LHCN-M2 (cell line): ENCODE measurements at places on chromosomes 5 and 9.

GRCh38 chr5:36899860-36900259, 23.3 kb downstream of the NIPBL start:
- DNase-seq = no peak

DNA sequence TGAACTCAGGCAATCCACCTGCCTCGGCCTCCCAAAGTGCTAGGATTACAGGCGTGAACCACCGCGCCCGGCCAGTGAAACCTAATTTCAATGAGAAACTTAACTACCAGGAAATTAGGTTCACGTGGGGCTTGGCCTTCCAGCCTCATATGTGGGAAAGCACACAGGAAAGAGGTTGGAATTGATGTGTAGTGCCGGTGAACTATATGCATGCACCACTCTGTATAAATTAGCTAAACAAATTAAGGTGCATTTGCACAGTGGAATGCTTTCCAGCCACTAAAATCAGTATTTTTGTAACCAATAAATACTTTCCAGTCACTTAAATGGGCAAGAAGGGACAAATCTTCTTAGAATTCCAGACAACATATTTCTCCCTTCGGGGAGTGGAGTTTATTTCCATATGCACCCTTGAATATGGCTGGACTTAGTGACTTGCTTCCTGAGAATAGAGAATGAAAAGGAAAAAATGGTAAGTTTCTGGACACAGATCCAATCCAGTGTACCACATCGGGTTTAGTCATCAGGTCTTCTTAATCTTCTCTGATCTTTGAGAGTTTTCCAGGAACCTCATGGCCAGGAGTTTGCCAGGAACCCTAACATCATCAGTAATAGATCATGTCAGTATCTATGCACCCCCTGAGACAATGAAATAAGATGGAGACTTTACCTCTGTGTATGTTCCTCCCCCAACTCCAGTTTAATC, 24.9 kb downstream of the ATOX1 start:
- DNase-seq = peak; percentile 52

- DNase-seq = no peak
Observed at GRCh38 chr9:85599540-85600105, 142.1 kb downstream of the AGTPBP1 start.

GRCh38 chr5:71925608-71926091, 181.6 kb upstream of the MAP1B start:
- DNase-seq = no peak

DNA sequence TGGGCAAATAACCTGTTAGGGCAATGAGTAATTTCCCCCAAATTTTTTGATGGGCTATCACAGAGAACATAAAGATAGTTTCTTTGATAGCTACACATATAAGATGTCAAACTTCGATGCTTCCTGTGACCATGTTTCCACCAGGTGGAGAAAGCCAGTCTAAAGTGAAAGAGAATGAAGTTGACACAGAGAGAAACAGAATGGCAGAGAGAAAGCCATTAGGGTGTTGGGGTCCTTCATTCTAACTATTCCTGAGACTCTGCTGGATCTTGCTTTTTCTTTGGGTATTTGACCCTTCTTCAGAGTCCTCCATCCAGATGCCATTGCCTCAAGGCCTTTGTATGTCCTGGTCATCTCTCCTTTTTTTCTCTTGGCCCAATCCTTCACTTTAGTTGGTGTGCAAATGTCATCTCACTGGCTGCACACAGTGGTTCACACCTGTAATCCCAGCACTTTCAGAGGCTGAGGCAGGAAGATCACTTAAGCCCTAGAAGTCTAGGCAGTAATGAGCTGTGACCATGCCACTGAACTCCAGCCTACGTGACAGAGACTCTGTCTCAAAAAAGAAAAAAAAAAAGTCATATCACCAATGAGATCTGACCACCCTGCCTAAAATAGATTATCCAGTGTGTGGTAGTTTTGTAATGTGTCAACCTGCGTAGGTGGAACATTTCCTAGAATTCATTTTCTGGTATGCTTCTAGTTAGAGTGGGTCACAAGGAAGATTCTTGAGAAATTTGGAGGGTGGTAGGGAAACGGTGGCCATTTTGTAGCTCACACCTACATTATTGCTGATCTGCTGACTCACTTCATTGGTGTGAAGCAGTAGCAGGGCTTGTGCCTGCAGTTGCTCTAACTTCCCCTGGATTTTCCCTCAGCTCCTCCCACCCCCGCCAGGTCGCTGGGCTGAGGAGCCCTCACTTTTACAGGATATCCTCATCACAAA, 20.8 kb upstream of the KIF2A start:
- no peak for DNase-seq

DNA sequence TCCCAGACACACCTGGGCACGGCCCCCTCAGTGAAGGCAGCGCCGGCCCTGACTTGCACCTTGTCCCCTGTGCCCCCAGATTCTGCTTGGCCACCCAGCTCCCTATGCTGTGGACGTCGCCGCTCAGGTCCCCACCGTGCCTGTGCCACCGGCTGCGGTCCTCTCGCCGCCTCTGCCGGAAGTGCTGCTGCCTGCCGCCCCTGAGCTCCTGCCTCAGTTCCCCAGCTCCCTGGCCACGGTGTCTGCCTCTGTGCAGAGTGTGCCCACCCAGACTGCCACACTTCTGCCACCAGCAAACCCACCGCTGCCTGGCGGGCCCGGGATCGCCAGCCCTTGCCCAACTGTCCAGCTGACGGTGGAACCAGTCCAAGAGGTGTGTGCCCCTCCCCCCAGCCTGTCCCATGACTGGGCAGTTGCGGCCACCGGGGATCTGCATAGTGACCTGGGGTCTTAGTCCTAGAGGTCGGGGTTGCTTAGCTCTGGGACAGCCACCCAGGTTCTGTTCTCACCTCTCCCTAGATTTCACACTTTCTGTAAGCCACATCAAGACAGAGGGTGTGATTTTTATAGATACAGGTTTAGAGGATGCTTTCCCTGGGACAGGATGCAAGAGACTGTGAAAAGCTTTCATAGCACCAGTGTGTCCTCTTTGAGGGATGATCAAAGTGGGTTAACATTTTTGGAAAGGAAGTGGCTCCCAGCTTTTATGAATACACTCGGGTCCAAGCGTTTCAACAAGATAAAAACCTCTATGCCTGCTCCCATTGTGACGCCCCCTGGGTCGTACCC, 78.0 kb downstream of the WNK2 start:
- no peak for DNase-seq

DNA sequence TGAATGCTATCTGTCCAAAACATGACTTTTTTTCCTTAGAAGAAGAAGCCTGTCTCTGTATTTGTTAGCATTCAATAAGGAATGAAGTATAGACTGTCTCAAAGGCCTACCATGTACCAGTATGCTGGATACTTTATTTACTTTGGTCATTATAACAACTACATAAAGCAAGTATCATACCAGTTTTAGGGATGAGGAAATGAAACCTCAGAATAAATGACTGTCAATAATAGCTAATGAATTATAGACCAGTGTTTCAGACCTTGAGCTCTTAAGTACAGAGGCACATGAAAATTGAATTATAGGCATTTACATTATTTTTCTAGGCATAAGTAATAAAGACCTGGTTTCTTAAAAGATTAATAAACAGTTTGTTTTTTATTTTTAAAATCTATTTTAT, 166.4 kb upstream of the TLX3 start:
- DNase-seq = no peak

DNA sequence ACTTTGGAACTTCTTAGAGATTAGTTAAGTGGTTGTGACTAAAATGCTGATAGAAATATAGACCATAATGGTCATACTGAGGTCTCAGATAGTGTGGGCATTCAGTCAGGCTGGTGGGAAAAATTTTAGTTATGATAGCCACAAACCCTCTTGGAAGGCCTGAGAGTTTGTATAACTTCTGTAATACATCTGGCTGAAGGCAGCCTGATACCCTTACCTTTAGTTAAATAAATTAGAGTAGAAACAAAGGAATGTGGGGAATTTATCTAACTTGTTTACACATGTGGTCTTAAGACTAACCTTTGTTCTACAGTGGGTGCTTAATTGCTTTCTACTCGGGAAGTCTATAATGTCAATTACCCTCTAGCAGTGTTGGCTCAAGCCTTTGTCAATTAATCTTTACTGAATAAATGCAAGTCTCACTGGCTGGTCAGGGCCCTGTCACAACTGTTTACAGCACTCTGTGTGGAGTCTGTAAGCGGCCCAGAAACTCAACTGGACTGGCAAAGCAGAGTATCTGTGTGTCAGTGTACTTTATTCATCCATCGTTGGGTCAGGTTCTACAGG, 184.0 kb downstream of the FBXO4 start:
- no peak for DNase-seq

GRCh38 chr9:117435630-117436261, 20.9 kb upstream of the ASTN2 start:
- no peak for DNase-seq

DNA sequence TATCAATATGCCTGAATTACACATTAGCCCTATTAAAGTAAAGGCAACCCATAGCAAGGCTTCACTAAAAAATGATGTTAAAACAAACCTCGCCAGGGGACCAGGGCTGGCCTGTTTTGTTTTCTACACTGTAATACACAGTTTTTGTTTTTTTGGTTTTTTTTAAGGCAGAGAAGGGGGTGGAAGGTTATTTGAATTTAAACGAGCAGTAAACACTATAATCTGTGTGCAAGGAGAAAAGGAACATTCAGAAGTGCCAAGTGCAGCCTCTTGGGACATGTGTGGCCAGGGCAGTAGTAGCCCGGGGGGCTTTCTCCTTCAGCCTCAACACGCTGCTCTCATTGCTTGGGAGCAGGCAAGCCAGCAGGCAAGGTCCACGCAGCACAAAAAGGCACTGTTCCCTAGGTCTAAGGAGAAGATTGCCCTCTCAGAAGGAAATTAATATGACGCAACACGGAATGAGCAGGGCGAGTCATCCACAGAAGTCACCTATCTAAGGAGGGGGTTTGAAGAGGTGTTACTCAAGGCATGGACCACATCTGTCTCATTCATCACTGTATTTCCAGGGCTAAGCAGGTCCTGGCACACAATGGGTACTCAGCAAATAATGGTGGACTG, 16.2 kb downstream of the SIL1 start:
- DNase-seq = peak; percentile 35

DNA sequence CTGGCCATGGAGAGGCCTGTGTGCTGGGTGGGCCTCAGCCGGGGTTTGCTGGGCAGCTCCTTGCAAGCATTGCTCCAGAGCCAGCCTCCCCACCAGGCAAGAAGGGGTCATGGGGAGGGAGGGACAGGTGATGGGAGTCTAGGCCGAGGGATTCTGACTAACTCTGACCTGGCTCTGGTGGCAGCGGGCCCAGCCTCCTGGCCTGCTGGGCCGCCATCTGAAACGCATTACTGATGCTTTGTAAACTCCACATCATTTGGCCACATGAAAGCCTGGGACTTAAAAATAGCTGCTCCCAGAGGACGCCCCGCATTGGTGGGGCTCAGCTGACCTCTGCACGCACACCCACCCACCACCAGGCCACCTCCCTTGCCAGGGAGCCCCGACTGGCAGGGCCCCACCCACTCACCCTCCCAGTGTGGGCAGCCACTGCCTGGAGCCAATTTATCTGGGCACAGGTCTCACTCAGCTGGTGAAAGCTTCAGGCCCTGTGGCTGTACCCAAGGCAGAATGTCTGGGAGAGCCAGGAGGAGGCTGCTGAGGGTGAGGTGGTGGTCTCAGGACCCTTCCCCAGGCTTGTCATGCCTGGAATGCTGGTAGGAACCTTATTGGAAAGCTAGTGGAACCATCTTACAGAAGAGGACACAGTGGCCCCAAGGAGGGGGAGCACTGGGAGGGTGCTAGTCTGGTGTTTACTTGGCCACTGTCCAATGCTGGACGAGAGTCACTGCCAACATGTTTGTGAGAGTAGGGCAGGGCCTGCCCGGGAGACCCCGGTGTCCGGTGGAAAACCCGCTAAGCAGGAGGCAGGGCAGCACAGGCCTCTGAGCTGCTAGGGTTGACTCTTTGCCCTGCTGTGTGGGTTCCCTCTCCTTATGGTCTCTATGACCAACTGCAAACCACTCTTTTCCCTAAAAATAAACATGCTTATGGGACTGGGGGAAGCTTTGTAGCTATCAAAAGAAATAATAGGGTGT, 10.8 kb downstream of the TCF7 start:
- peak; percentile 94 for DNase-seq

- peak; percentile 20 for DNase-seq
Observed at GRCh38 chr9:79256691-79257213, 315.0 kb upstream of the TLE4 start.

- DNase-seq = no peak
Observed at GRCh38 chr5:102591650-102592049, 92.8 kb upstream of the SLCO6A1 start.

- DNase-seq = no peak
Observed at GRCh38 chr5:132179405-132179804, 48.2 kb downstream of the P4HA2 start.

DNA sequence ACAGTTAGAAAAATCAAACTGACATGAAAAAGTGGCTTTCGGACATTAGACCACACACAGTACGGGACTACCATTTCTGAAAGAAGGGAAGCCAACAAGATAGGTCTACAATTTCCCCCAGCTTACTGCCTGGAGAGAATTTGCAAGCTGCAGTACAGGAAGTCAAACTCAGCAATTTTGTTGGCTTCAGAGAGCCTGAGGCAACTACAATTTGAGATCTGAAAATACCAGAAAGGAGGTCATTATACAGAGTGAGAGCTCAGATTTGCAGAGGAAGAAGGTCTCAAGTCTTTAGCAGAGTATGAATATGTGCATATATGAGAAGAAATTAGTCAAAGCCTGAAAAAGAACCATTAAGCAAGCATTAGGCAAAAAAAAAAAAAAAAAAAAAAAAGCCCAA, 83.0 kb downstream of the OXCT1 start:
- DNase-seq = no peak

DNA sequence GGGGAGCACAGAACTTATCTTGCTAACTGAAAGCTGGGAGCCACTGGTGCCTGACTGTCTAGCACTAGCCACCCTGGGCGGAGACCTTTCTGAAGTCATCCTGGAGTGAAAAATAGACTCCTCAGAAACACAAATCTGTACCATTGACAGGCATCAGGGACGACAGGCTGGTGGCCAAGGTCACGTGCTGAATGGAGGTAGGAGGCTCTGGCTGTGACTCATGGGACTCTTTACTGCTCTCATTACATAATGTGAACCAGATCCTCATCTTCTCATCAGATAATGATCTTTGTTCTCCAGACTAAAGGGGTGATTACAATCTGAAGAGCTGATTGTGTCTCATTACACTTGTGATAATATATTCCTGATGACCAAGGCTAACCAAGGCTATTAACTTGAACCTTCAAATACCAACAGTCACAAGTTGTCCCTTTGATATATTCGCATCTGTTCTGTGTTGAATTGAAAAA, 91.8 kb downstream of the SEMA5A start:
- no peak for DNase-seq

DNA sequence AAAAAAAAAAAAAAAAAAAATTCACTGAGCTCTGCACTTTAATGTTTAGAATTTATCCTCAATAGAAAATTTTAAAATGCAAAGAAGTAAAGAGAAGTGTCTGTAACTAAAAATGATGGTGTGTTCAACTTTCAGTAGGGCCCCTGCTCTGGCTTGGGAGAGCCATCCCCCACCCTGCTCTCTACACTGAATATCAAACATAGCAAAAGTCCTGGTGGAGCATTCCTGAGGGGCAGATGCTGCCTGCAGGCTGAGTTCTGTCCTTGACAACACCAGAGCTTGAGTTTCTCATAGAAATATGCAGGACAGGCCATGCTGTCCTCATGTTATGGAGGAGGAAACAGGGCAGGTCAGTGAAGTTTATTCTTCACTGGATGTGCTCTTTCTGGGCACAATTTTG, 7.1 kb upstream of the SEMA4D start:
- no peak for DNase-seq

GRCh38 chr9:18327121-18327520, 146.8 kb upstream of the ADAMTSL1 start:
- DNase-seq = no peak

- DNase-seq = no peak
Observed at GRCh38 chr5:174617285-174617684, 107.1 kb upstream of the MSX2 start.
